Caudate nucleus (tissue), 63 donors: ENCODE measurements at places on chromosomes 11 and 22.

DNA sequence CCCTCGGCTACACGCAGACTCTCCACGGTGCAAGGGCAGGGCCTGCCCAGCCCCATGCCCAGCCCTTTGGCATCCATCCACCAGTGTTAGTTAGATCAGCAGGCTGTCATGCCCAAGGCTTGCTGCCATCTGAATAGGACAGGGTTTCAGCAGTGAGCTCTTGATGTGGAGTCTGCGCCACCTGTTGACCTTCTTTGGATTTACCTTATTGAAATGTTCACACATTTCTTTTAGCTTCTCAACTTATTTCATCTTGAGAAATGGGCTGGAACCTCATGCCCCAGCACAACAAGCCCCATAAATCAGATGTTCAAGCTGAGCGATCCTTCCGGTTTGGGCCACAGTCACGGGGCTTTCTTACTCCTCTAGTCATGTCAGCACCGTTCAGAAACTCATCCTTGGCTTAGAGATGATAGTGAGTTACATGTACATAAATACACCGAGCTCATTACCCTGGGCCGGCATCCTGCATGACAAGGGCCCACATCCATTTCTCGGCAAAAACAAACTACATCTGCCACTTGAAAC, 61.7 kb downstream of the PARVB start:
- no peak for DNase-seq

DNA sequence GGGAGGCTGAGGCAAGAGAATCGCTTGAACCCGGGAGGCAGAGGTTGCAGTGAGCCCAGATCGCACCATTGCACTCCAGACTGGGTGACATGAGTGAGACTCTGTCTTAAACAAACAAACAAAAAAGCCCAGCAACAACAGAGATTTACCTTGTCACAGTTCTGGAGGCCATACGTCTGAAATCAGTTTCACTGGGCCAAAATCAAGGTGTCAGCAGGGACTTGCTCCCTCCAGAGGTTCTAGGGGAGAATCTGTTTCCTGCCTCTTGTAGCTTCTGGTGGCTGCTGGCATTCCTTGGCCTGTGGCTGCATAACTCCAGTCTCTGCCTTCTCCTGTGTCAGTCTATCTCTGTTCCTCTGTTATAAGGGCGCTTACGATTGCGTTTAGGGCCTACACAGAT, 1.5 kb downstream of the DDX10 start:
- no peak for DNase-seq

GRCh38 chr11:69396051-69396947, 85.2 kb upstream of the LINC01488 start:
- no peak for DNase-seq

DNA sequence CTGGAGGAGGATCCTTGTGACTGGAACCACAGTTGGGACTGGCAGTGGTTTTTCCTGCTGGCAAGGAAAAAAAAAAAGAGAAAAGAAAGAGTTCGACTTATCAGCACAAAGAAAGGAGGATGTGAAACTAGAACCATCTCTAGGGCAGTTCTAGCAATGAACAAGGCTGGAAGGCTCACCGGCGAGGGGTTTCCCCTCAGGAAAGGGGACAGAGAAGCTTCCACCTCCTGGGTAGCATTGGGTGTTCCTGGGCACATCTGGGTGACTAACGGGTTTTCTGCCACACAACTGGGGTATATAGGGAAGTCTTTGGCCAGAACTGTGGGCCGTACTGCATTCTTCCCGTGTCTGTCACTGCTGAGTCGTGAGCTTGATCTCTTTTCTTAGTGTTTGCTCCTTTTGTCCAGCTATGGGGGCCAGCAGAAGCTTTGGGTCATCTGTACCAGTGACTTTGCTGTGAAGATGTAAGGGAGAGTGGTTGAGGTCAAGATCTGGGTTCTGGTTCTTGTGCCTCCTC, 109.4 kb upstream of the OR4B1 start:
- no peak for DNase-seq

GRCh38 chr22:20940186-20940651, 23.0 kb downstream of the CRKL start:
- DNase-seq: no peak

GRCh38 chr22:49371325-49372110, 456.2 kb downstream of the BRD1 start:
- no peak for DNase-seq

- DNase-seq: no peak
Measured at GRCh38 chr11:126072801-126073594, 10.3 kb upstream of the CDON start.

GRCh38 chr22:43919106-43919973, 4.3 kb upstream of the PNPLA3 start:
- DNase-seq: no peak

DNA sequence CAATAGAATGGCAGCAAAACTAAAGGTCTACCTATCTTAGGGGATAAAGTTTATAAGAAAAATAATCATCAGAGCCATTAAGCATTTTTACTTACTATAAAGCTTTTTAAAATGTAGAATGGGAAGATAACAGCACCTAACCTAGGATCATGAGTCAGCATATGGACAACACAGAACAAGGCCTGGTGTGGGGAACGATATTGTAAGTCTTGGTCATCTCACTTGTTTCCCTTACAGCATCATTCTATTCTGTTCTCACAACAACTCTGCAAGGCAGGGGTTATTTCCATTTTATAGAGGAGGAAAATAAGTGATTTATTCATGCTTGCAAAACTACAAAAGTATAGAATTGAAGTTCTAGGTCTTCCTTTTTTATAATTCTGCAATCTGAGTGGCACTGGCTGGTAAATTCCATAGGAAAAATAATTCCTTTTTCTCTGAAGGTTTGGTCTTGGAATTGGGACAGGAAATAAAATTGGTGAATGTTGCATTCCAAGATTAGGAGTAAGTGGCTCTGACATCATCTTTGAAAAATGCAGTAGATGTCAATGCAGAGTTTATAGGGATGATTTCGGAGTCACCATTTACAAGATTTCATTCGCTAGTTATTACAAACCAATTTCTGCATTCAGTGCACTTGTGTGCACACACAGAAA, 423.0 kb downstream of the DYNC2H1 start:
- DNase-seq: no peak

- DNase-seq: no peak
Measured at GRCh38 chr11:79482800-79483199, 42.0 kb upstream of the TENM4 start.
